ENCODE measurements at places on chromosomes 4 and X.

- DNase-seq, result no peak
Observed at GRCh38 chr4:187212446-187213080, 488.9 kb upstream of the FAT1 start.

DNA sequence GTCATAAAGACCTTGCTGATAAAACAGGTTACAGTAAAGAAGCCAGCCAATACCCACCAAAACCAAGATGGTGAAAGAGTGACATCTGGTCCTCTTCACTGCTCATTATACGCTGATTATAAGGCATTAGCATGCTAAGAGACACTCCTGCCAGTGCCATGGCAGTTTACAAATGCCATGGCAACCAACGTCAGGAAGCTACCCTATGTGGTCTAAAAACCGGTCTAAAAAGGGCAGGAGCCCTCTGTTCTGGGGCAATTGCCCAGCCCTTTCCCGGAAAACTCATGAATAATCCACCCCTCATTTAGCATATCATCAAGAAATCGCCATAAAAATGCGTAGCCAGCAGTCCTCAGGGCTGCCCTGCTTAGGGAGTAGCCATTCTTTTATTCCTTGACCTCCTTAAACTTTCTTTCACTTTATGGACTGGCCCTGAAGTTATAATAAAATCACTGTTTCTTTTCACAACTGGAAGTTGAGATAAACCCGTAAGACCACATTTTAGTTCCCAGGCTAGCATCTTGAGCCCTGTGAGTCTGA, 260.5 kb upstream of the FAT1 start:
- DNase-seq, result no peak

DNA sequence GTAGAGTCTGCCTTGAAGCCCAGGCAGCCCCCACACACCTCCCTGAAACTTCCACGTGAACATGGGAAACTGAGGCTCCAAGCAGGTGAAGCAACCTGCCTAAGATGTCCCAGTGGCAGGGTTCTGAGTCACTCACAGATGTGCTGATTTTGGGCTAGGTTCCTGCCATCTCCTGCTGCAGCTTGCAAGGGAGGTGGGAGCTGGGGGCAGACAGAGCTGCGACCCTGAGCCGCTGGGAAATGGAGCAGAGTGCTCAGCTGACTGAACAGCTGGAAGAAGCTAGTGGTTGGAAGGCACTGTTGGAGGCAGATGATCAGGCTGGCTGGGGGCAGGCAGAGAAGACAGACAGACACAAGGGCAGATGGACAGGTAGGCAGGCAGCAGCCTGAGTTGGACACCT, 3.6 kb upstream of the FATE1 start:
- no peak for DNase-seq

DNA sequence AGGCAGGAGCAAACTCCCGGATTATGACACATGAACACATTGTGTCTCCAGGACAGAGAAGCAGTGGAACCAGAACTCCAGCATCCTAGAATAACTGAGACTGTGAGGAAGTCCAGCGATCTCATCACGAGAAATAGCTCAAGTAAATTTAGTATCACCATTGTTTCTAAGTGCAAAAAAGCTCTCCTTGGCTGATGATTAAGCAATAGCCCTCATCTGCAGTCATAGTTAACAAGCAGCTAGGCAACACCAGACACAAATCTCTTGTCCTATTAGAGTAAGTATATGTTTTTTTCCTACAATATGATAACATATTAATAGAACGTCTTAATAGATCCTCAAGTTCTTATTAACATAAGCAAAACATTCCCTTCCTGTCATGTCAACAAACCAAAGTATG, 2.4 kb upstream of the CFAP299 start:
- DNase-seq, result peak; percentile 28

GRCh38 chrX:109398833-109399232, 83.1 kb downstream of the GUCY2F start:
- DNase-seq, result no peak

DNA sequence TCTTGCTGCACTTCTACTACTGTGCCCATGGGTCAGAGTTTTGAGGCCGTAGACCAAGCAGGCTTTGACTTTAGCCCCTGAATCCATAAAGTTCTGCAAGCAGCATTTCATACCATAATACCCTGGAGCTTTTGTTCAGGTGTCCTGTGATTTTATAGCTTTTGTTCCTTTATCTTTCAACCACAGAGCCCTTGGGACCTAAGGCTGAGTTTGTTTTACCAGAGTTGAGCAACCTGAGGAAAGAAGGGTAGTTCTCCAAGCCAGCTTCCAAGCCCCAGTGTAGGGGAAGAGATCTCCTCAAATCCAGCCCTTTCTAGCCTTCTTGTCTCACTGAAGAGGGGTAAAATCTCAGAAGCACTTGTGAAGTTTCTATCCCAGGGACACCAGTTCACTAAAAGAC, 35.1 kb downstream of the MAGED2 start:
- no peak for DNase-seq

- DNase-seq, result peak; percentile 96
Observed at GRCh38 chr4:53713296-53713695, 122.0 kb upstream of the LNX1 start.

- DNase-seq, result no peak
Observed at GRCh38 chrX:72346302-72346949, 40.7 kb upstream of the CITED1 start.

DNA sequence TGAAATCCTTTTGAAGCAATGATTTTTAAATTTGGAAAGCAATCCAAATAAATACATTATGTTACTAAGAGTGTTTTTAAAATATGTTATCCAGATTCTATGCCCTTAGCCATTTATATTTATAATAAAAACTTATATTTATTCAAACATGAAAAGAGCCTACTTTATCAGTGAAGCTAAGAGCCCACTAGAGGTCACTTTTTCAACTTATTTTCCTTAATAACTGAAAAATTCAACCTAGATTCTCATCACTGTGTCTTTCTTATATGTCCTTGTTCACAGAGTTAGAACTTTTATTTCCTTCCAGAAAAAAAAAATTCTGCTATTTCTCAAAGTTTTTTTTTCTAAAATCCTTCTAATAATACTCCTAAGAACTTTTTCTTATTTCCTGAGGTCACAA, 23.9 kb downstream of the PRDM8 start:
- DNase-seq, result peak; percentile 63

Data from fibroblast of skin of scalp (primary cell).